ENCODE measurements at places on chromosomes 3 and 15.

GRCh38 chr3:9721015-9721699, 10.4 kb upstream of the BRPF1 start:
- DNase-seq = no peak

DNA sequence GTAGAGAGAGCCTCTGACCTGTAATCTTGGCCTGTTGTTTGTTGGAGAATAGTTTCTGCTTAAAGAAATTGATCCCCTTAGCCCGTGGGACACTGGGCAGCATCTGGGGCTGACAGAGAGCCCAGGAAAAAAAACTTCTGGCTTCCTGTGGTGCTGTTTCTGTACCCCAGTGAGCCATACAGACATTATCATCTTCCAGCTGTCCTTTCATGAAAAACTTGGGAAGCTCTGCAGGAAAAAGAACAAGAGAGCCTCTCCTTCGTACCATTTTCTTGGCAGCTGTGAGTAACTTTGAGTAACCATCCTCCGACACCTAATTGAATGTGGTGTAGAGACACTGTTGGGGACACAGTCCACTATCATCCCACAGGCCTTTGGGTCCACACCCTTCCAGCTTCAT, 333.0 kb downstream of the SHQ1 start:
- no peak for DNase-seq

GRCh38 chr3:119300991-119301391, 6.8 kb downstream of the ARHGAP31 start:
- DNase-seq = no peak

DNA sequence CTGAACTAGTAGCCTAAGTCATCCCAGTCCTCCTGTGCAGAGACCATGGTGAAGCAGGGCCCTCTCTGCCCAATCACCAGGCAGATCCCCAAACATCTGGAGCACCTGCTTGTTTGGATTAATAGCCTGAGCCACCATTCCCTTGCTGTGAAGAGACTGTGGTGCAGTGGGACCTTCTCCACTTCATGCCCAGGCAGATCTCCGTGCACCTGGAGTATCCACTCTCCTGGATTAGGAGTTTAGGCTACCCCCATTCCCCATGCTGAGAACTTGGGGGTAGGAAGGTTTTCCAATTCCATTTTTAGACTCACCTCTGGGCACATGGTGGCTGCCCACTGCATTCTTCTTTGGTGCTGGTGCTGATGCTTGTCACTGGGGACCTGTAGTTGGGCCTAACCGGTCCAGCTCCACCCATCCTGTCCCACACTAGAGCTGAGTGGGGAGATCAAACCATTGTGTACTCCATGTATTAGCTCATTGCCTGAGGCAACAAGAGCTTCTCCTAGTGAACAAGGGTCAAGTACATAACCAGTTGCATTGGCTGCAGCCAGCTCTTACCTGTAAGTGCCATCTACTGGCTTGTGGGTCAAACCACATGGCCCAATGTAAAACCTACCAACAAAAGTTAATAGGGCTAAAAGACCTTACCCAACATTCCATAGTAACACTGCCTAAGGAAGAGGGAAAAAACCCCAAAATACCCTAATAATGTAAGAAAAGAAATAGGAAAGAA, 382.5 kb upstream of the CBLB start:
- no peak for DNase-seq

GRCh38 chr3:18559331-18559842, 134.2 kb upstream of the SATB1 start:
- peak; percentile 34 for DNase-seq

- DNase-seq = no peak
Measured at GRCh38 chr15:81160312-81161159, 26.5 kb downstream of the CFAP161 start.

DNA sequence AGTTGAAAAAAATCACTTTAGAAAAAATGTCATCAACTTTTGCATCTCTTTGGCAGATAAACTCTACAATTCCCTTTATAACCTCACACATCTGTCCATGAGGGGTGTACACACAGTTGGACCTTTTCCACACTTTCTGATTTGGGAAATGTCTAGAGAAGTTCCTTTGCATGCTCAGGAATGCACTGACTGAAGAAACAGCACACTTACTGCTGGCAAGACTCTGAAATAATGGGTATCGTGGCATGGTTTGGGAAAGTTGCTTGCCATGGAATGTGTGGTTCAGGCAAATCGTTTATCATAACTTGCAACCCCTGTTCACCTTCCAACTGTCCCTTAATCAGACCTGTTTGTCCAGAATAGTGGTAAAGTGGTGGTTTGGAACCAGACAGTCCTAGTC, 135.3 kb upstream of the TGFBR2 start:
- DNase-seq = no peak

DNA sequence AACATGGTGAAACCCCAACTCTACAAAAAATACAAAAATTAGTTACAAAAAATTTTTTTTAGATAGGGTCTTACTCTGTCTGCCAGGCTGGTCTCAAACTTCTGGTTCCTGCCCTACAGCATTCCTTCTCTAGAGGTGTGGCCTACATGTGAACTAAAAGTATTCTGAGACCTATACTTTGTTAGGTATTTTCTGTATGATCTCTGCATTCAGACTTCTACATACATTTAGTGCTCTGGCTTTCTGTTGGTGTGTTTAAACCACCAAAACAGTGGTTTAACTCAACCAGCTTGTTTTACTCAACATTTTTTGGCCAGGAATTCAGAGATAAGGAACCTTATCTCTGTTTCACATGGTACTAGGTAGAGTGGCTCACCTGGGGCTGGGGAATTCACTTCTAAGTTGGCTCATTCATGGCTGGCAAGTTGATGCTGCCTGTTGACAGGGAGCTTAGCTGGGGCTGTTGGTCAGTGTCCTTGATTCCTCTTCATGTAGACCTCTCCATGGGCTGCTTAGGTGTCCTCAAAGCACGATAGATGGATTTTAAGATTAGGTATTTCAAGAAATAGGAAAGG, 41.4 kb upstream of the BSN start:
- no peak for DNase-seq

GRCh38 chr3:2510591-2511145, 412.0 kb downstream of the CNTN4 start:
- no peak for DNase-seq

DNA sequence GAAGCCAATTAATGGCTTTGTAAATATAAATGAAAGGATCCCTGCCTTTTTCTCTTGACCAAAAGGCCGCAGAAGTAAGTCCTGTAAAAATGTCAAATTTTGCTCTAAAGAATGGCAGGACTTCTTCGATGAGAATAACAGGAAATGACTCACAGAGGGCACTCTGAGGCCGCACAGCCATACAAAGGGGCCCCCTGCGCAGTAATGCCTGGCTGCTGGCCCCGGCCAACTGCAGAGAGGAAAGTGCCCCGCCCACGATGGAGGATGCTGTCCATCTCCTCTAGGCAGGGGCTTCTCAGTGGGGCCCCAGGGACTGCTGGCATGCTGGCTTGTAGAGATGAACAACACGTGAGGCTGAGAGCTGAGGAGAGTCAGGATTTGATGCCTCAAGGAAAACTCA, 18.1 kb upstream of the SCN10A start:
- peak; percentile 53 for DNase-seq

- DNase-seq = no peak
Measured at GRCh38 chr3:142984255-142984654, 17.1 kb upstream of the U2SURP start.

- DNase-seq = no peak
Measured at GRCh38 chr3:186287711-186288110, 74.3 kb downstream of the DGKG start.

GRCh38 chr15:91892436-91892835, 38.9 kb downstream of the SLCO3A1 start:
- DNase-seq = no peak

DNA sequence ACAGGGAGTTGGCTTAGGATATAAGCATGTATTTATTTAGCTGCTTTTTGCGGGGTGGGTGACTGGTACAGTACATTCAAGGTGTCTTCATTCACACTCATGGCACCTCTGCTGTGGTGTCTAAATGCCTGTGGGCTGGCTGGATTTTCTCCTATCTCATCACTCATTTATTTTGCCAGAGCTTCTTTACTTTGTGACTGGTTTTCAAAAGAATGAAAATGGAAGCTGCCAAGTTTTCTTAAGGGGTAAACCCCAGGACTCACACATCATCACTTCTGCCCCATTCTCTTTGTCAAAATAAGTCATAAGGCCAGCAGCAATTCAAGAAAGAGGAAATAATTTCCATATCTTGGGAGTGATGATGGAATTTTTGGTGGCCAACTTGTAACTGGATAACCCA, 493.4 kb upstream of the ALCAM start:
- DNase-seq = no peak

DNA sequence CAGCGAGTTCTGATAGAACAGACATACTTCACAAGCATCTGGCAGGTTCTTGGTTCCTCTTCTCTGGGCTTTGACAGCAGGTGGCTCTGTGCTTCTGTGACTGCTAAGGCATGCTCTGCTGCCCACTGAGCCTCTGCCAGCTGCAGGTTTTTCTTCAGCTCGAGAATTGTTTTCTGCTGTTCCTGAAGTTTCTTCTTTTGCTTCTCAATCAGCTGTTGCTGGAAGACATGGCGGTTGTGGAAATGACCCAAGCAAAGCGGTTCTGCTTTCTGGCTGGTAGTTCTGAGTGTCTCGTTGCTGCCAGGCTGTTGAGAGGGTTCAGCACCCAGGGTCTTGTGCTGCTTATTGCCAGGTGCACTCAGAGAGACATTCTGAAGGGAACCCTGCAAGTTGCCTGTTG, 50.8 kb downstream of the CCDC191 start:
- DNase-seq = no peak

GRCh38 chr3:110164632-110165369, 827.5 kb upstream of the DPPA4 start:
- DNase-seq = no peak

DNA sequence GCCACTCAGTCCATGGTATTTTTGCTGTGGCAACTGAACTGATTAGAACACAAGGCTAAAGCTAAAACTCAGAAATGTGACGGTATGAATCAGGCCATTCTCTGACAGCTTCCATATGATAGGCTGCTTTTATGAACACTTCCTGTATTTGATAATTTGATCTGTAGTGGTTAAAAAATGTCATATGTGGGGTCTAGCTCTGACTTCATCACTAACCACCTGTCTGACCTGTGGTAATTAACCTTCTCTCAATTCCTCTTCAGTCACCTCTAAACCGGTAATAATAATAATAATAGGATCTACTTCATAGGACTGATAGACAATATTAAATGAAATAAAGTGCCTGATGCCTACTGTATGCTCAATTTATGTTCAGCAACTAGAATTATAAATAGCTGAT, 223.2 kb downstream of the MBNL1 start:
- no peak for DNase-seq

- no peak for DNase-seq
Measured at GRCh38 chr3:10558736-10559135, 53.4 kb upstream of the ATP2B2 start.

DNA sequence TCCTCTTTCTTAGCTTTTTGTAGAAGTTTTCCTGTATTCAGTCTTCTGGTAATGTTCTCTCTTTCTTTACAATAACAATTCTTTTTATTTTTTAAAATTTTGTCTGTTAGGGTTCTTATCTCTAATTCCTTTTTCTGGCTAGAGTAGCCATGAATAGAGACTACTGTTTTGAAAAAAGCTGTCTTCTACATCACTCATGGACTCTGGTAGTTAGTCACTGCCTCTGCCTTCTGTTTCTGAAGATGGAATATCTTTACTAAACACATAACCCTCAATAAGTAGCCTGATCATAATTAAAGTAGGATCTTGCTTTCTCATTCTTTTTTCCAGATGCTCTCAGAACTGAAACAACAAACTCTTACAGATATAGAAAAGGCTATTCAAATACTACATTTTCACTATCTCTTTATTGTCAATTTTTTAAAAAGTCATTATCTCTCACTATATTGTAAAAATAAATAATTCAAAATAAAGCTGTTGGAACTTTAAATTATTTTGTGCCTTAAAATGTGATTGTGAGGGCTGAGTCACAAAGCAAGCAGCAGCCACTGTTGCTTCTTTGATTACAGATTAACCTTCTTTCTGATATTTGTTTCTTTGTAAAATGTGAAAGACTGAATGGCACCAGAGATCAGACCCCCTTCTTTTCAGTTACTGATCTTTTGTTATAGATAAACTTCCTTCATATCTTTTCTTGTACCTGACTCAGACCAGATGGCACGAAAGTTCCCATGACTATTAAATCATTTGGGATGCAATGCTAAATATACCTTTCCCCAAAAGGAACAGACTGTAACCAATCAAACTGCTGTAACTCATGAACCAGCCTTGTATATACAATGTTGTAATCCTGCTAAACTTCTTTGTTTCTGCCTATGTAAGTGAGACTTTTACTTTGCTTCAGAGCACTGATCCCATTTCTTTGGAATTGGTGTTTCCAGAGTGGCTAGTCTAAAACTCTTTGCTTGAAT, 1159.5 kb downstream of the IGSF11 start:
- DNase-seq = no peak

GRCh38 chr3:60755094-60755493, 496.2 kb downstream of the FHIT start:
- peak; percentile 71 for DNase-seq

- DNase-seq = no peak
Measured at GRCh38 chr3:195105841-195106417, 165.0 kb downstream of the XXYLT1 start.

GRCh38 chr3:147472846-147473245, 63.7 kb downstream of the ZIC1 start:
- no peak for DNase-seq

- DNase-seq = no peak
Measured at GRCh38 chr3:29568355-29568754, 287.5 kb downstream of the RBMS3 start.

DNA sequence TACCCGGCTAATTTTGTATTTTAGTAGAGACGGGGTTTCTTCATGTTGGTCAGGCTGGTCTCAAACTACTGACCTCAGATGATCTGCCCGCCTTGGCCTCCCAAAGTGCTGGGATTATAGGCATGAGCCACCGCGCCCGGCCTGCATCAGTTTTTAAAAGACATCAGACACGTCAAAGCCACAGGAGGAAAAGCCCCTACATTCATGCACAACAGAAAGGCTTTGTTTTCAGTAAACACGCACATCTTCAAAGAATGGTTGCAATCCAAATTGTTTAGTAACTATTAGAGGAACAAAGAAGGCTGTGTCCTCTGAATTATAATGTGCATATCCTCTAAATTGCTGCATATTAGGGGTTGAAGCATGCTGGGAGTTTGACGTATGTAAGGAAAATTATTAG, 53.3 kb downstream of the BTD start:
- no peak for DNase-seq

- no peak for DNase-seq
Measured at GRCh38 chr15:88900982-88901418, 5.7 kb upstream of the HAPLN3 start.

DNA sequence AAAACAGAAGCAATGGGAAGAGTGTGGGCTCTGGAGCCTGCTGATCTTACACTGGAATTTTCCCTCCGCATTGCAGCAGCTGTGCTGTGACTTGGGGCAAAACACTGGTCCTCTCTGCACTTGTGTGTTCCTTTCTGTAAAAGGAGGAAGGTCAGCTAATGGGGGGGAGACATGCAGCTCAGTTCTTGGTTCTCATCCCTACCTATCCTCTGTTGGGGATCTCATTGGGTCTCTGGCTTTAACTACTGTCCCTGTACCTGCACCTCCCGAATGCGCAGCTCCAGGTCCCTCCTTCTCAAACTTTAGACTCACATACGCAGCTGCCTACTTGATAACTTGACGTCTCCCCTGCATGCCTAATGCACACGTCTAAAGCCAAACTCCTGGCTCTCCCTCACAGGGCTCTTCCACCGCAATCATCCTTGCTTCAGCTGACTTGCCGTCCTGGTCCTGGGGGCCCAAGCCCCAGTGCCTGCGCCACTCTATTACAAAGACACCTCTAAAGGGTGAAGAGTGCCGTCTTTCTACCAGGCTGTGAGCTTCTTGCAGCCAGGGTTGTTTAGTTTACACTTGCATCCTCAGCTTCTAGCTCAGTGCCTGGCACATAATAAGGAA, 5.9 kb upstream of the TMEM44 start:
- no peak for DNase-seq

Measured in WTC11 (cell line).